ENCODE measurements at places on chromosomes 1 and 21.

- no peak for DNase-seq
Measured at GRCh38 chr1:30360281-30360680, 363.1 kb downstream of the MATN1 start.

DNA sequence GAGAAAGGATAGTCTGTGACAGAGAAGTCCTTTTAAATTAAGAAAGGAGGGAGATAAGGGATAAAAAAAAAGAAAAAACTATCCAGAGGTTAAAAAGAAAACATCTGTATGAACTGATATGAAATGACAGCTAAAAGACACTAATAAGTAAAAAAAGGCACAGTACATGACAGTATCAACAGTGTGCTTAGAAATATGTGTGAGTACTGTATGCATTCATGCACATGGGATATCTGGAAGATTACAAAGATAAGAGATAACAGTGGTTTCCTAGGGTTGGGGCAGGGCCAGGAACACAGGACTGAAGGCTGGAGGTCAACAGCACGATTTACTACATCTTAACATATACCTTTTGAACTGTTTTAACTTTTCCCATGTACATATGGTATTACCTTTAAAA is 13.3 kb downstream of the PTP4A2 start:
- DNase-seq: no peak

- DNase-seq: no peak
Measured at GRCh38 chr1:40673452-40673851, 8.0 kb upstream of the RIMS3 start.

GRCh38 chr1:218211241-218211640 is 73.9 kb upstream of the RRP15 start:
- DNase-seq: no peak

- DNase-seq: no peak
Measured at GRCh38 chr1:11187494-11187893, 1.7 kb upstream of the ANGPTL7 start.

GRCh38 chr1:98405581-98406074 is 255.9 kb upstream of the SNX7 start:
- no peak for DNase-seq

GRCh38 chr1:203640723-203641502 is 14.3 kb downstream of the ATP2B4 start:
- DNase-seq: no peak

DNA sequence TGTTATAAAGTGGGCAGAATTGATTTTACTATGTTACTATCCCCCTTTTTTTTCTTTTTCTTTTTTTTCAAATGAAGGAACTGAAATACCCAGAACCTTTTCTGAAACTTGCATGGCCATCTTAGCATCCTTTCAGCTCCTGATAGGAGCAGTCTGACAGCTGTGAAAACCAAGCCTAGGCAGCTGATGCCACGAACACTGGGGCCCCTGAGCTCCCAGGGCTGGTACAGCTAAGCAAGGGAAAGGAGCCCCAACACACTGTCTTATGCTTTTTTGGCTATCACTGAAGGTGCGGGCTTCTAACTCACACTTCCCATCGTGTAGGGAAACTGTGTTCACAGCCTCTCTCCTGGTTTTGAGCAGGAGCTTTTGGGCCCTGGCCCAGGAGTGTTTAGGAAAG is 23.0 kb upstream of the CAMK1G start:
- no peak for DNase-seq

- no peak for DNase-seq
Measured at GRCh38 chr1:190067592-190067991, 410.1 kb downstream of the BRINP3 start.

DNA sequence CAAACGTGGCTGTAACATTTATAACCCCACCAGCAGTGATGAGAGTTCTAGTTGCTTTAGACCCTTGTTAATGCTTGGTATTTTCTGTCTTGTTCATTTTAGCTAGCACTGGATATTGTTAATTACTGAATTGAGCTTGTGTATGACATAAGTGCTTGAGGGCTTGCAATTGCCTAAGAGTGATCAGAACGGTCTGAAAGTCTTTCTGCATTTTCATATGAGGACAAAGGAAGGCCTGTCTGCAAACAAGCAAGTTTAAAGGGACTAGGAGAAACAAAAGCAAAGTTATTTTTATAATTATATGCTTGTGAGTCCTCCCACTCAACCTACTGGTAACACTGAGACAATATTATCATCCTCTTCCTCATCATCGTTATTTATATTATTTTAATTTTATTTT is 305.5 kb upstream of the DUSP10 start:
- no peak for DNase-seq

DNA sequence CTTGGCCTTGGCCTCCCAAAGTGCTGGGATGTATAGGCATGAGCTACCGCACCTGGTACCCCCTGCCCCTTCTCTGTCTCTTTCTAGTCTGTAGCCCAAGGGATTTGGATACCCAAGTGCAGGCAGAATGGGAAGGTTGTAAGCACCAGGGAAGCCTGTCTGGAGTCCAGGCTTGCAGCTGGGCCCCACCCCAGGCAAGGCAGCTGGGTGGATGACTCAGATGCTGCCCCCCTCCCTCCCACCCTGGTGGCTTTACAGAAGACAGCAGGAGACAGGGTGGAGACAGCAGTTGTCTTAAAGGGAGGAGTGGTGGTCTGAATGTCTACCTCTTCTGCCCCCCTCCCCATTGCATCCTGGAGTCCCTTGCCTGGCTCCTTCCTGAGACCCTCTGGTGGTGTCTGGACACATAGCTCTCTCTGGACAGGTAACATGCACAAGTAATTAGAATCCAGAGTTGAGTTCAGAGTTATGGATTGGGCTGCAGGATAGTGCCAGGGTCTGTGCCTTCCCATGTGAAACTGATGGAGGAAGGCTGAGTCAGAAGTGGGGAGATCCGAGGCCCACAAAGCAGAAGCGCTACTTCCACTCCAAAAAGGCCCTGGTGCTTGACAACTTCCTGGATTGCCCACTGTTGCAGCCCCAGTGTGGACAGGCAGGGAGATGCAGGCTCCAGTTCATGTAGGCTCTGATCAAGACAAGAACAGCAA is 5.1 kb downstream of the LMNA start:
- DNase-seq: no peak

GRCh38 chr1:56872597-56872996 is 18.0 kb downstream of the C8A start:
- DNase-seq: no peak

- no peak for DNase-seq
Measured at GRCh38 chr1:162117039-162117774, 47.7 kb downstream of the NOS1AP start.

- no peak for DNase-seq
Measured at GRCh38 chr1:204837440-204838084, 33.1 kb upstream of the NFASC start.

DNA sequence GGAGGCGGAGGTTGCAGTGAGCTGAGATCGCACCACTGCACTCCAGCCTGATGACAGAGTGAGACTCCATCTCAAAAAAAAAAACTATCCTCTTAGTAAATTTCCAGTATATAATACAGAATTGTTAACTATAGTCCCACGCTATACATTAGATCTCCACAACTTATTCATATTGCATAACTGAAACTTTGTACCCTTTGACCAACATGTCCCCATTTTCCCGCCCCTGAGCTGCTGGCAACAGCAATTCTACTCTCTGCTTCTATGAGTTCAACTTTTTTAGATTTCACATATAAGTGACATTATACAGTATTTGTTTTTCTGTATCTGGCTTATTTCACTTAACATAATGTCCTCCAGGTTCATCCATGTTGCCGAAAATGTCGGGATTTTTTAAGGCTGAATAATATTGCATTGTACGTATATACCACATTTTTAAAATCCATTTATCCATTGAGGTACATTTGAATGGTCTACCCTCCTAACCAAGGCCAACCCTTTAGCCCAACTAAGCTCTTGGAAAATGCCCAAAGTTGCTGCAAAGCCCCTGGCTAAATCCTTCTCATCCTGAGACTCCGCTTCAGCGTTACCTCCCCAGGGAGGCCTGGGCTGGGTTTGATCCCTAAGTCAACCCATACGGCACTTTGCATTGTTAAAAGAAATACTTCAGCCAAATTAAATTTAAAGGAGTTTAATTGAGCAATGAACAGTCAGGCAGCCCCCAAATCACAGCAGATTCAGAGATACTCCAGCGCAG is 34.2 kb downstream of the NEK2 start:
- no peak for DNase-seq

GRCh38 chr1:58395355-58395754 is 151.2 kb downstream of the OMA1 start:
- DNase-seq: peak; percentile 43

DNA sequence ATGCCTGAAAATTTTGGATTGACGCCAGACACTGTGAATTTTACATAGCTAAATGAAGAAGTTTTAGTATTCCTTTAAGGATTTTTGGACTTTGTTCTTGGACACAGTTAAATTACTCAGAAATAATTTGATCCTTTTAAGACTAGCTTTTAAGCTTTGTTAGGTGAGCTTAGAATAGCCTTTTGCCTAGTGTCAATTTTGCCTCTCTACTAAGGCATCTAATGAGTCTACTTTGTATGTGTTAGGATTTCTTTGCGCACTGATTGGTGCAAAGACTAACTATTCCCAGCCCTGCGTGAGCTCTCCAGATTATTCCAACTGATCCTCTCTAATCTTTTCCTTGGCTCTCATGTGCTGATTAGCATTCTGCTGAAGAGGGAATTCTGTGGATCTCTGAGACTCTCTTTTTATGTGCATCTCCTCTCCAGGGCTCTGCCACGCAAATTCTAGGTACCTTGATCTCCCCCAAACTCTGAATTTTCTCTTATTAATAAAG is 128.1 kb upstream of the BCL9 start:
- DNase-seq: no peak

DNA sequence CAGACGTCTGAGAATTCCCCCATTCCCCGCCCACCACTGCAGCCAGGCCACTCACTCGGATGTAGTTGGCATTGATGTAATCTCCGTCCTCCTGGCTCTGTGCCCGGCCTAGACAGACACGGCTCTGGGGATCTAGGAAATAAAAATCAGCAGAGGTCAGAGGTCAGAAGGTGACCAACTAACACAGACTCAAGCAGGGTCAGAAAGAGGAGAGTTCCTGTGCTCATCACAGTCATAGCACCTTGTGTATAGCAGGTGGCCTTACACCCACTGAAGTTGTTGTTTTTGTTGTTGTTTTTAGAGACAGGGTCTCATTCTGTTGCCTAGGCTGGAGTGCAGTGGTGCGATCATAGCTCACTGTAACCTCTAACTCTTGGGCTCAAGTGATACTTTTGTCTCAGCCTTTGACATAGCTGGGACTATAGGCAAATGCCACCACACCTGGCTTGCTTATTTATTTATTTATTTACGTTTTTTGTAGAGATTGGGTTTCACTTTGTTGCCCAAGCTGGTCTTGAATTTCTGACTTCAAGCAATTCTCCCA is 4.9 kb downstream of the PTPN7 start:
- DNase-seq: peak; percentile 59

GRCh38 chr1:14732728-14733047 is 134.2 kb downstream of the KAZN start:
- no peak for DNase-seq

DNA sequence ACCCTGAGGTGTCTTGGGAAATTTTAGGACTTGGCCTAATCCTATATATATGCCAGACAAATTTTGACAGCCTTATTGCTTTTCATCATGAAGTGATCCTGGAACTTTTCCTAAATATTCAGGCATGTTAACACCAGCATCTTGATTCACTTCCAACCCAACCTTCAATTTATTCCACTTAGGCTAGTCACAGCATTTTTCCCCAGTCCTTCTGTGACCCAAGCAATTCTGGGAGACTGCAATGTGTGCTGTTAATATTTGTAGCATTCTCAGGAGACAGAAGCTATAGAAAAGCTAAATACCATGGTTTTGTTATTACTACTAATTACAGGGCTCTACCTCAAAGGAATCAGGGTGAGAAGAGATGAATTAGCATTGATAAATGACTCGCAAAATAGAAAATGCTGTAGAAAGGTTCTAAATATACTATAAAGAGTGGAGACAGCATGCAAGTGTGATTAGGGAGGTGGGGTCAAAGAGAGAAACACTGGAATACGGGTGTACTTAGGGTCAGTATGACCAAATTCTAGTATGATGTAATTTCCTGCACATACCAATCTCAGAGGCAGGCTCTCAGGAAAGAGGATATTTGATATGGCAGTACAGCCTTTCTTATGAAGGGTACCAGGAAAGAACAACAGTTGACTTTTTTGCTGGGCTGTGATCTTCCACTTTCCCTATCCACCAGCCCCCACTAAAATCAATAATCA is 29.1 kb downstream of the PRRX1 start:
- DNase-seq: no peak

- no peak for DNase-seq
Measured at GRCh38 chr1:7943251-7943650, 2.6 kb upstream of the TNFRSF9 start.

- peak; percentile 86 for DNase-seq
Measured at GRCh38 chr21:37338671-37339551, 27.7 kb upstream of the DYRK1A start.

DNA sequence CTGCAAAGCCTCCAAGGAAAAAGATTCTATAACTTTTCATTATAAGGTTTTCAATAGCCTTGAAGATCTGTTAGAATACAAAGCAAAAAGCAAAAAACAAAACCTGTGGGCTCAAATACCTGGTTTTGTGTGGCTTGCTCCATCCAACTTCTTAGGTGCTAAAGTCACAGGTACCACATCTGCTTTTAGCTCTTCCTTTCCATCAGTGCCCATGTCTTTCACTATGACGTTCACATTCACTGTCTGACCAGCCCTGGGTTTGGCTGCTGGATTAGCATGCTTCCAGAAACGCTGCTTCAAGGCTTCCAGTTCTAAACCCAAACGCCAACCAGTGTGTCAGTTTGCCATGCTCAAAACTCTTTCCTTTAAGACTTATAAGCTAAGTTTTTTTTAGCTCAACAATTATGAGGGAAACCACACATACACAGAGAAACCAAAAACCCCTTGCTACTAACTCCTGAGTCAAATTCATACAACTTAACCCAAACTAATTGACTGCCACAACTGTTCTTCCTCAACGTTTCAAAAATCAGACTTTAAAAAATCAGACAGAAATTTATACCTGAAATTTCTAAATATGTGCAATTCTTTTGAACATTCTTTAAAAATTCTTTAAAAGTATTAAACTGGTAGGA is 16.0 kb downstream of the CLSPN start:
- no peak for DNase-seq

- DNase-seq: no peak
Measured at GRCh38 chr1:172827841-172828240, 168.9 kb downstream of the FASLG start.

- peak; percentile 74 for DNase-seq
Measured at GRCh38 chr1:194024659-194025058, 838.2 kb upstream of the B3GALT2 start.

DNA sequence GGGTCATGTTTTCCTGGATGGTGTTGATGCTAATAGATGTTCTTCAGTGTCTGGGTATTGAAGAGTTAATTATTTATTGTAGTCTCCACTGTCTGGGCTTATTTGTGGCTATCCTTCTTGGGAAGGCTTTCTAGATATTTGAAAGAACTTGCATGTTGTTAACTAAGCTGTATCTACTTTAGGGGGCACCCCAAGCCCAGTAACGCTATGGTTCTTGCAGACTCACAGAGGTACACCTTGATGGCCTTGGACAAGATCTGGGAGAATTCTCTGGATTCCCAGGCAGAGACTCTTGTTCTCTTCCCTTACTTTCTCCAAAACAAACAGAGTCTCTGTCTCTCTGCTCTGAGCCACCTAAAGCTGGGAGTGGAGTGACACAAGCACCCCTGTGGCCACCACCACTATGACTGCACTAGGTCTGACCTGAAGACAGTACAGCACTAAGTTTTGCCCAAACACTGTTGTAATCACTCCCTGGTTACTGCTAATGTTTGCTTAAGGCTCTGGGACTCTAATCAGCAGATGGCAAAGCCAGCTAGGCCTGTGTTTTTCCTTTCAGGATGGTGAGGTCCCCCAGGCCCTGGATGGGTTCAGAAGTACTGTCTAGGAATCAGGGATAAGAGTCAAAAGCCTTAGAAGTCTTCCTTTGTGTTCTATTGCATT is 76.5 kb upstream of the C1orf21 start:
- DNase-seq: no peak

GRCh38 chr1:17759114-17759513 is 4.0 kb downstream of the ACTL8 start:
- no peak for DNase-seq

Measured in dermis microvascular lymphatic vessel endothelial cell (primary cell).